Brain (organoid and tissue), 16 donors: ENCODE measurements at places on chromosomes 3 and 15. TPM values are rescaled to one million over a fixed set of nuclear protein-coding genes. Genes with fewer than 3 reads are reported as not detected.

GRCh38 chr3:123346021-123346420, 102.9 kb downstream of the ADCY5 start:
- DNase-seq, result no peak

- peak; percentile 82 for DNase-seq
Measured at GRCh38 chr15:37880009-37880834, 54.2 kb upstream of the TMCO5A start.

- DNase-seq, result no peak
Measured at GRCh38 chr15:65766422-65767263, 25.4 kb downstream of the DENND4A start.

The SNTN gene
- polyA plus RNA-seq, result not detected

The GOLGA6L10 gene
- 0.85 TPM for polyA plus RNA-seq
